ENCODE measurements at places on chromosomes 7 and 10. TPM values are rescaled to one million over a fixed set of nuclear protein-coding genes. Genes with fewer than 3 reads are reported as not detected.

GRID2IP gene
- total RNA-seq = 1.5 TPM

PARP12 gene
- 7.8 TPM for total RNA-seq

- no peak overlapping the region for H3K4me3 ChIP-seq
- DNase-seq = no peak
- no peaks in the 10 kb centered on the region for H3K27me3 ChIP-seq
- no peak overlapping the region for H3K27ac ChIP-seq
- no peaks in the 10 kb centered on the region for H3K36me3 ChIP-seq
Observed at GRCh38 chr7:17486835-17487234, 188.4 kb downstream of the AHR start.

- peaks cover 33% of the 10 kb centered on the region for H3K4me1 ChIP-seq
- no peaks in the 10 kb centered on the region for H3K36me3 ChIP-seq
- H3K4me3 ChIP-seq = no peak overlapping the region
Observed at GRCh38 chr10:103280031-103280430, 3.1 kb downstream of the INA start.

- H3K4me1 ChIP-seq = peaks cover 41% of the 10 kb centered on the region
- H3K27me3 ChIP-seq = no peaks in the 10 kb centered on the region
- no peak overlapping the region for H3K4me3 ChIP-seq
- no peak for DNase-seq
- H3K36me3 ChIP-seq = peaks cover 26% of the 10 kb centered on the region
- H3K27ac ChIP-seq = peak overlapping the region; percentile 84
Observed at GRCh38 chr10:121526801-121527221, 71.4 kb downstream of the FGFR2 start.

GRCh38 chr7:66454600-66455225 is 174.0 kb upstream of the KCTD7 start:
- H3K4me3 ChIP-seq = no peak overlapping the region
- no peaks in the 10 kb centered on the region for H3K27me3 ChIP-seq
- DNase-seq = no peak

- H3K4me3 ChIP-seq = no peak overlapping the region
- H3K27ac ChIP-seq = no peak overlapping the region
- H3K27me3 ChIP-seq = no peaks in the 10 kb centered on the region
Observed at GRCh38 chr7:106050746-106051117, 61.4 kb downstream of the SYPL1 start.

- H3K4me1 ChIP-seq = no peaks in the 10 kb centered on the region
- no peak overlapping the region for H3K4me3 ChIP-seq
- H3K36me3 ChIP-seq = no peaks in the 10 kb centered on the region
Observed at GRCh38 chr10:120727001-120727400, 124.2 kb upstream of the WDR11 start.

DNA sequence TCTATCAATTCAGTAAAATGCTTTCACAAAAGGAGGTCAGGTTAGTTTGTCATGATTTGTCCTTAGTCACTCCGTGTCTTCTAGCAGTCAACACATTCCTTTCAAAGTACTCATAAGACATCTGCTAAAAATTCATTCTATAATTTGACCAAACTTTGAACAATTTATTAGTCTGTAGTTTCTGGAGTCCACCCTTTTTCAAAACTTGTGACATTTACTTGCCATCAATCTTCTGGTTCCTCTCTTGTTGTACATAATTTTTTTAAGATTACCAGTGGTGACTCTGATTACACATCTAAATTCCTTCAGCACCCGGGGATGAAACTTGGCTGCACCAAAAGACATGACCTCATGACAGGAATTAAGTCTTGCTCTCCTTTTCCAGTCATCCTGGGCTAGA is 130.1 kb downstream of the NEBL start:
- no peaks in the 10 kb centered on the region for H3K27me3 ChIP-seq
- H3K4me3 ChIP-seq = no peak overlapping the region
- H3K36me3 ChIP-seq = no peaks in the 10 kb centered on the region
- no peak overlapping the region for H3K27ac ChIP-seq

DNA sequence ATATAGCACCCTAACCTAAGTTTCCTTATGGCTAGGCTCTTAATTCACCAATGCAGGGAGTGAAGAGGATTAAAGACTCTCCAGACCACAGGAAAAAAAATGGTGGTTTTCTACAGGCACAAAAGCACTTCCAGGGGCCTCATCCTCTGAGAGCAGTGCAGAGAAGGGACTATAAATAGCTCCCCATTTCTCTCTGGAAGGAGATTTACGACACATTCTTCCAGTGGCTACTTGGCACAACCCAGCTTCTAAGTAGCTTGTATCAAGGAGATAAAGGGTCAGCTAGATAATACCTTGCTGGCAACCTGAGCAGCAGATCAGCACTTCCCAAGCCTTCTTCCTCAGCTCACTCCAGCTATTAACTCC is 73.5 kb downstream of the CRPPA start:
- H3K27me3 ChIP-seq = no peaks in the 10 kb centered on the region
- H3K4me3 ChIP-seq = no peak overlapping the region
- no peak overlapping the region for H3K27ac ChIP-seq
- no peaks in the 10 kb centered on the region for H3K4me1 ChIP-seq

Measured in GM23338 (cell line).